GM19239 (cell line): ENCODE measurements at places on chromosomes 3 and 15.

GRCh38 chr15:62142736-62143135, 22.3 kb downstream of the C2CD4B start:
- no peak for DNase-seq

DNA sequence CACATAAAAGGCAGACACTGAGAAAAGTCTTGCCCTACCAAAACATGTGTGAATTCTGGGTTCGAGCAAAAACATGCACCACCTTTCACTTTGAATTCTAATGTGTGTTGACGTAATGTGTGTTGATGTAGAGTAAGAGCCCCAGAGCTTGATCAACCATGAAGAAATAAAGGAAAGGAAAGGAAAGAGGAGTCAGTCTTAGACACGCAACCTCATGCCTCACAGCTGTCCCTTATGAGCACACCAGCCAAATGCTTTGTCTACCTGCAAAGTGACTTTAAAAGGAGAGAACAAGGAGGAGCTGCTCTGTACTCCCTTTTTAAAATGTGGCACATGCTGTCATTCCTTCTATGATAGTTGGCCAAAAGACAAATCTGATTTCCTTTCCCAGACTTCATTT, 80.8 kb downstream of the RFTN1 start:
- DNase-seq = no peak

- no peak for DNase-seq
These were observed 132.8 kb downstream of the PGPEP1L start for GRCh38 chr15:98874773-98875172.

GRCh38 chr3:150237490-150237889, 170.6 kb upstream of the TSC22D2 start:
- DNase-seq = no peak
